ENCODE measurements at places on chromosomes 12 and 14. TPM values are rescaled to one million over a fixed set of nuclear protein-coding genes. Genes with fewer than 3 reads are reported as not detected.
A peak's percentile ranks its signal among the peaks of the same experiment; 100 is the strongest.

DNA sequence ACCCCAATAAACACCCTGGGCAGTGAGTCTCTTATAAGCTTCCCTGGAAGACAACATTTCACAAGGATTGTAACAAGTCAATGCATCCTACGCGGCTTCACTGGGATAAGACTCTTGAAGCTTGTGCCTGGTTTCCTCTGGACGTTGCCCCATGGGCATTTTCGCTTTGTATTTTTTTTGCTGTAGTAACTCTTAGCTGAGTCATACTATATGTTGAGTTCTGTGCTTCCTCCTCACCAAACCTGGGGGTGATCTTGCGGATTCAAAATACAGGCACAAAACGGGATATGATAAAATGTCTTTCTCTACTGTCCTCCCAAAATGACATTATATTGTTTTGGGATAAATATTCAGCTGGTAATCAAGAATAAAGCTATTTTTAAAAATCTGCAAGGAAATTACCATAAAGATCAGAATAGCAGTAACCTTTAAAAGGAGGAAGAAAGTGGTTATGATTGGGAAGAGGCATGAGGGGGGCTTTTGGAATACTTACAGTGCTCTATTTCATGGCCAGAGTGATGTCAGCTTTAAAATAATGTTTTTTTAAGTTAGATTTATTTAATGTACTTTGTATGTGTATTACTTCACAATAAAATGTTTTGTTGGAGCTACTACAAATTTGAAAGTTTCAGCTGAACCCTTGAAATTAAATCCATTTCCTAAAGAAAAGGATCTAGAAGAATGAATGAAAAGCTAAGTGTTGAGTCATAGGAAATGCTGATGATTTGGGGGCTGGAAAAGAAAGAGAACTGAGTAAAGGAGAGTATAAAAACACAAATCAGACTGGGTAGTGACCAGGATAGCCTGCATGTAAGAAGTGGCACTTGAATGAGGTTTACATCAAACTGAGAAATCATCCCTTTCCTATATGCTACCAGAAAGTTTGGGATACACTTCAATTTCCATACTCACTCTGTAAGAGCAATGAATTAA lies 14.7 kb downstream of the BTBD7 start:
- peak; percentile 90 for DNase-seq

IAPP gene
- total RNA-seq: not detected

ARHGAP5 gene
- total RNA-seq: 199 TPM

GARIN6 gene
- total RNA-seq: not detected

HAL gene
- total RNA-seq: 0.10 TPM

DNA sequence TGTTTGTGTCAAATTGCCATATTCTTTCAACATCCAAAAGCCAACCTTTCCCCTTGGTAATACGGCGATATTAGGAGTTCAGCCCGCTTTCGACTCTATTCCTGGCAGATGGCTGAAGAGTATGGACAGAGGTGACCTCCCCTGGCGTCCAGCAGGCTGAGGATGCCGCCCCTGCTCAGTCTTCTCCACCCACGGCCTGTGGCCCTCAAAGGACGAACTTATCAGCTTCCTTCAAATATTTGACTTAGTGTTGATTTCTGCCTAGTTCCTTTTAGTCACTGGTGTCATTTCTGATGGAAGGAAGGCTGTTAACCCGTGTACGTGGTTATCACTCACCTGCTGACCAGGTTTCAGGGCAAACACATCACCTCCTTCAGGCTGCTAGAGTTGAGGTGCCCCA lies 65.0 kb downstream of the TESC start:
- no peak for DNase-seq

GRCh38 chr12:64965920-64966319 lies 141.5 kb downstream of the TBC1D30 start:
- no peak for DNase-seq

STAT2 gene
- 200 TPM for total RNA-seq

- DNase-seq: no peak
Measured at GRCh38 chr12:21323736-21324135, 11.0 kb downstream of the SLCO1A2 start.

TAS2R14 gene
- 7.1 TPM for total RNA-seq

OR4L1 gene
- not detected for total RNA-seq

PTCSC3 gene
- total RNA-seq: not detected

- peak; percentile 46 for DNase-seq
Measured at GRCh38 chr12:10196210-10196609, 16.5 kb upstream of the GABARAPL1 start.

CLEC1A gene
- not detected for total RNA-seq
